ENCODE measurements at places on chromosomes 7 and 10. TPM values are rescaled to one million over a fixed set of nuclear protein-coding genes. Genes with fewer than 3 reads are reported as not detected.

DNA sequence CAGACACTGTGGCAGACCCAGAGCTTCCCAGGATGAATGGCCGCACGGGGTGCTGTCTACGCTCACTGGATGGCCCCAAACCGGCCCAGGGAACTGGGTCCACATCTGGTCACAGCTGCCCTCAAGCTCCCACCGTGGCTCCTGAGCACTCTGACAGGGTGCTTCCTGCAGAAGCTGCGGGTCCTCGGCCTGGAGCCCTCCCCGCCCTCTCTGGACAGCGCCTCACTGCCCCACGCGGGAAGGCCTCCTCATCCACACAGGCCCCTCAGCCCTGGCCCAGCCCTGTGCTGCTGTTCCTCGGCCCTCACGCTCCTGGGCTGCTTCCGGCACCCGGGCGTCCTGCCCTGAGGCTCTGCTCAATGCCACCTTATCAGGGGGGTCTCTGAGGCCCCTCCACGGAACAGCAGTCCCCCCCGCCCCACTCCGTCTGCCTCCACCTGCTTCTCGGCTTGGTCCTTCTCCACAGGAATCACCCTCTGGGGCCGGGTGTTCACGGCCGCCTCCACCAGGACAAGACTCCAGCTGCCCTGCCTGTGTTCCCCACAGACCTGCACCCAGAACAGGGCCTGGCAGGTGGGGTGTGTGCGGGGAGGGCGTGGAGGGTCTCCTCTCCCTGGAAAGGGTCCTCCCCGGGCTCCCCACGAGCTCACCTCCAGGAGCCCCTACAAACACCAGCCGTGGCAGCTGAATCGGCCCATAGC lies 75.4 kb upstream of the PDGFA start:
- DNase-seq = no peak

DNA sequence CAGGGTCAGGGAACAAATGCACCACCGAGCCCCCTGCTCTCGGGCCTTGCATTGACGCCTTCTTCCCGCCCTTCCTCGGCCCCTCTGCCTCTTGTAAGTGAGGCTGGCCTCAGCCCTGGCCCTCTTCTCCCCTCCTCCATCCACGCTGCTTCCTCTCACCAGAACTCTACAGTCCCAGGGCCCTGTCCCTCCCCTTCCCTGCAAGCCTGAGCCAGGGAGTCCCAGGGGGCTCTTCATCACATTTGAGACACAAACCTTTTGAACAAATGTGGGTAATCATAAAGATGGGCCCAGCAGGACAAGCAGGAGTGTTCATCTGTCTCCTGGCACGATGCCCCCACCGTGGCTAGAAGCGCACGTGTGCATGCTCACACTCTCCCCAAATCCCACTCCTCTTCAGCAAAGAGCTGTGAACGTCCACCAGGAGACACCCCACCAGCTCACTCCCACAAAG lies 57.7 kb downstream of the SLIT1 start:
- DNase-seq = no peak

DNA sequence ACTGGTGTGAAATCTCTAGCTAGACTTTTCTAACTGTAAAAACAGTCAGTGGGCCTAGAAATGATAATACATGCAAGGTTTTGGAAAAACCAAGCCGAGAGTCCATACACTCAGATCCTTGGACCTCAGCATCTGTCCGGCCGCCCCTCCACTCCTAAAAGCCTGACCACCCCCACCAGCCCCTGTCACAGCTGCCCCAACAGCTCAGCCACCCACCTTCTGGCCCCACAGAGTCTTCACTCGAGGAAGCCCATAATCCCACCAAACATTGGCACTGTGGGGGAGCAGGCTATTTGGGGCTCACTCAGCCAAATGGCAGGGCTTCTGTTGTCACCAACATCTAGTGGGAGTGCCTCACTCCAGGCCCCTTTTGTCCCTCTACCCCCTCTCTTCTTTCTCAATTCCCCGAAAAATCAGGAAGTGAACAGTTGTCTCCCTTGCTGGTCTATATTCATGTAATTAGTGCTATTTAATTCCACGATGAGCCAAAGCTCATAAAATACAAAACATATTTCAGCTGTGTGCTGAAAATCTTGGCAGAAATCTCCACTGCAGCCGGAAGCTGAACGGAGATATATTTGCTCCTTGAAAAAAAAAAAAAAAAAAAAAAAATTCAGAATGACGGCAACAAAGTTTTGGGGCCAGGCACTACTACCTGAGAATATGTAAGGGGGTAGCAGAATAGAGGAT lies 55.5 kb downstream of the PLXNA4 start:
- no peak for DNase-seq

DNA sequence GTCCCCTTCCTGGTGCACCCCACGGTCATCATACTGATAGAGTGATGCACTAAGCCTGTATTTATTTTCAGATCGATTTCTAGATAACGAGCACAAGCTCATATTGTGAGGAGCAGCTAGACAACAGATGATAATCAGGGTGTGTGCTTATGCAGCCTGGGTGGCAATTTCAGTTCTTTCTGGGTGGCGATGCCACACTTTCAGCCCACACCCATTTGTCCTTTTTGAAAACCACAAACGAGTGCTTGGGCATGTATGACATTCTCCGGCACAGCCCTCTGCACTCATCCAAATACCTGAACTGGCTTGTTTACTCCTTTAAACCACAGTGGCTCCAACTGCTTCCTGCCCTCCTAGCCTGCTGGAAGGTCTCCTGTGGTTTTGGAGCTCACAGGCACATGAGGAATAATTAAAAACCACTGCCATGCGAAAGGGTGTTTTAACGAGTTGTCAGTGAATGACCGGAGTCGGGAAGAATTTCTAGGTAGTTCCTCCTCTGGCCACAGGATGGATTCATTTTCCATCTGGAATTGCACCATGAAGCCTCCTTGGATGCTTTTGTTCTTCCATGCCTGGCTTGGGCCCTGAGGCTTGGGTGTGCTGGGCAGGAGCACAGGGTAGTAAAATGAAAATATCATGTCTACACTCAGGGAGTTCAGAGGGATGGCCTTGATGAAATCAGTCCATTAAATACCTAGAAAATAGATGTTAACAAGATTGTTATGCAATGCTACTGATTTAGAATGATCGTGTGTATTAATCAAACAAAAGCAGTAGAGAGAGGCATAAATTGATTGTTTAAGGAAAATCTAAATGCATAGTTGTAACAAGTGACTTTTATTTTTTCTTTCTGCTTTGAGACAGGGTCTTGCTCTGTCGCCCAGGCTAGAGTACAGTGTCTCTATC lies 52.4 kb upstream of the ITGB1 start:
- peak; percentile 29 for DNase-seq

DNA sequence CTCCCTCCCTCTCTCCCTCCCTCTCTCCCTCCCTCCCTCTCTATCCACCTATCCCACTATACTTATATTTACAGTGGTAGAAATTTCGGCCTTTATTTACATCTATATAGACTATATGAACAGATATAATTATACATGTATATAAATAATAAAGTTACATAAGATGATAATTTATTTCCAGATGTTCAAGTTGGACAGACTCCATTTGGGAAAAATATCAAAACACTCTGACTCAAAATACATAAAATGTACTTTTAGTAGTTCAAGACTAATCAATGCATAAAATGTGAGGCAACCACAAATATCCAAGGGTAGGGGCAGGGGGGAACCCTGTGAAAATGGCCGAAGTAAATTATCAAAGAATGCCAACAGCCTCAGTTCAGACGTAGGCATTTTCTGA lies 203.0 kb downstream of the FANK1 start:
- DNase-seq = no peak

DNA sequence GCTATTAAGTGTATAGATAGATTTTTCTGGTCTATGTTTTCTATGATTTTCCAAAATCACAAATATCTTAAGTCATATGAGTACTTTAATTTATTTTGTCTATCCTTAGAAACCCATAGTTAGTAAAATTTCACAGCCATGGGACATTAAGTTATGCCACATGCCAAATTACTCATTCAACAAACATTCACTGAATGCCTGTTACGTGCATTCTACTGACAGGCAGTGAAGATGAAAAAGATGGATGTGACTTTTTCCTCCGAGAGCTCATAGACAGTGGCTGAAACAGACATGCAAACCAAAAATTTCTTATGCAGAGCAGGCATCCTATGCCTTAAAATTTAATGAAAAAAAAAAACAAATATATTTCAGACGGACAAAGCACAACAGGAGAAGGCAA lies 84.9 kb downstream of the CHRM2 start:
- no peak for DNase-seq

GRCh38 chr7:158421361-158421760 lies 166.3 kb downstream of the PTPRN2 start:
- DNase-seq = no peak

DNA sequence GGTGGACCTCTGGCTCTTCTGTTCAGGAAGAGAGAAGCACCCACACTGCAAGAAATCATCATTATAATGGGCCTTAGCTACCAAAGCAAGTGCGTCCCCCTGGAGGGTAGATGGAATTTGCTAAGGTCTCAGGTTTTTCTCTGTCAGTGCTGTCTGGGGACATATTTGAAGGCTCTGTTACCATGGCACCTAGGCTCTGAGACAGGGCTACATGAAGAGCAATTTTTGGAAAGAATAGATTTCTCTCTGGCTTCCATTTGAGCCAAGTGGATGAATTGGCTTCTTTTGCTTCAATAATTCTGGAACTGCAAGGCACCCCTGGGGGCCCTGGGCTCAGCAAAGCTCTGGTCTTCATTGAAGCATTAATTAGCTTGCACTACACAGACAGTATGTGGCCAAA lies 349.1 kb upstream of the GALNT17 start:
- no peak for DNase-seq

DNA sequence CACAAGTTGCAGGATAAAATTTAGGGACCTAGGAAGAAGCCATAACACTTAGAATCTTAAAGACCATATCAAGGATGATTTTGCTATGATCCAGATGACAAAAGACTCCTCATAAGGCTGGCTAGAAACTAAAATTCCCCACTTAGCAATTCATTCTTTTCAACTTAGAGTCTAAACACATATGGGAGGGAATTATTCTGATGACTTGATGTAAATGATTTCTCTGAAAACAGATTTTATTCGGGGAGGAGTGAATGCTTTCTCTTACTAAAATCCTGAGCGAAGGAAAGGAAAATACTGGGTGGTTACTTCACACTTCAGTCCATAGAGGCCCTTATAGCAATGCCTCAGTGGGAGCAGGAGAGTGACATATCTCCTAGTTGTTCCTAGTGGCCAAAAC lies 138.7 kb upstream of the SORCS1 start:
- no peak for DNase-seq

GRCh38 chr7:98294798-98295382 lies 13.4 kb downstream of the BRI3 start:
- peak; percentile 87 for DNase-seq

DNA sequence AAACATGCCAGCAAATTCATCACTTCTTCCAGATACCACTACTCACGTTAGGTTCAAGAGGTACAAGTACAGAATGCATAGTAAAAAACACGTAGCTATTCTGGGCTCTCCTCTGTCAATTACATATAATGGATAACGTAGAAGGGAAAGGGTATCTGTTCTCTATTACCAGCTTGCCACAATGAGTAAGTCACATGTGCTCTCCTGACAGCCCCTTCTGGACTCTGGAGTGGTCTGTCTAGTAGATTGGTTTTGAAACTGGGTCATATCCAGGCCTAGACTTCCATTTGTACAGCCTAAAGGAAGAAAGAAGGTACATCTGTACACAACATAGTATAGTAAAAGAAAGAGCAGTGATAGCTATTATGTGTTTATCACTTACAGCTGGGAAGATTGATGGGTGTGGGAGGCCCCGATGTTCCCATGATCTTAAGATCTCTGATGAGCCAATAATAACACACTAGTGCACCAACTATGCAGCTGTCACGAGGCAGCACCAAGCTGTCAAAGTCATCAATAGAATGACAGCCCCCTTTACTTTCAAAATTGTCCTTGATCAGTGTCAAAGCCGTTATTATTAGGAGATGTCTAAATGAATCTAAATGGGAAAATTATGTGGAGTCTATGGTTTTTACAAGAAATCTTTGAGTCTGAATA lies 161.9 kb upstream of the AGK start:
- DNase-seq = no peak

GRCh38 chr7:101991860-101992259 lies 174.4 kb downstream of the CUX1 start:
- no peak for DNase-seq

GRCh38 chr10:113475381-113475807 lies 77.5 kb upstream of the HABP2 start:
- no peak for DNase-seq

GRCh38 chr10:80506836-80507487 lies 30.7 kb upstream of the SH2D4B start:
- DNase-seq = no peak

DNA sequence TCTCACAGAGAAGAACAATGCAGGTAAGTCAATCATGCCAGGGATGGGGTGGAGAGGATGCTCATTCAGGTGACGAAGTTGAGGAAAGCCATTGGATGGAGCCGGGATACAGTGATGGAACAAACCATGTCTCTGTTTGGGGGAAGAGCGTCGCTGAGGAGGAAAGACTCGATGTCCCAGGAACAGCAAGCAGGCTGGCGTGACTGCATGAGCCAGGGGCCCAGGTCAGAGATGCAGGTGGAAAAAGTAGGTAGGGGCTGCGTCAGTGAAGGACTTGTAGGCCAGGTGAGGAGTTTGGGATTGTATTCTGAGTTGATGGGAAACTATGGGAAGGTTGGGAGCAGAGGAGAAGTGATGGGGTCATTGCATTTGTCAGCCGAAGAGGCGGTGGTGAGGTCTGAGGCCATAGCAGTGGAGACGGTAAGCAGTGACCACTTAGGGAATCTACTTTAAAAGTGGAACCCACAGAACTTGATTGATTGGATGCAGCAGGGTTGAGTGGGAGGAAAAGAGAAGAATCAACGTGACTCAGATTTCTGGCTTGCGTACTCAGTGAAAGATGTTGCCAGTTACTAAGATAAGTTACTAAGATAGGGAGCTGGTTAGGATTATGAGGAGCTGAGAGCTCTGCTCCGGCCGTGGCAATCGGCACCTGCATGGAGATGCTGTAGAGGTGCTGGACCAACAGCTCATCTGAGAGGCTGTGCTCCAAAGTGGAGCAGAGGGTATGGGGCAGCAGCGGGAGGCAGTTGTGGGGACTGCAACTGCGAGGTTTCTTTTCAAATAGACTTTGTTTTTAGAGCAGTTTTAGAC lies 12.5 kb upstream of the IL2RA start:
- no peak for DNase-seq

GRCh38 chr10:45082176-45082575 lies 81.5 kb downstream of the ZNF22 start:
- no peak for DNase-seq

Gene GCK
- total RNA-seq = 4.5 TPM

Gene FBXO24
- total RNA-seq = 0.70 TPM

Gene CASD1
- 19.5 TPM for total RNA-seq

Gene CTAGE8
- 8.4 TPM for total RNA-seq

Gene CLDN4
- 32.0 TPM for total RNA-seq

Gene HSPA12A
- total RNA-seq = 5.2 TPM
